ENCODE measurements at places on chromosomes 16 and 17.

DNA sequence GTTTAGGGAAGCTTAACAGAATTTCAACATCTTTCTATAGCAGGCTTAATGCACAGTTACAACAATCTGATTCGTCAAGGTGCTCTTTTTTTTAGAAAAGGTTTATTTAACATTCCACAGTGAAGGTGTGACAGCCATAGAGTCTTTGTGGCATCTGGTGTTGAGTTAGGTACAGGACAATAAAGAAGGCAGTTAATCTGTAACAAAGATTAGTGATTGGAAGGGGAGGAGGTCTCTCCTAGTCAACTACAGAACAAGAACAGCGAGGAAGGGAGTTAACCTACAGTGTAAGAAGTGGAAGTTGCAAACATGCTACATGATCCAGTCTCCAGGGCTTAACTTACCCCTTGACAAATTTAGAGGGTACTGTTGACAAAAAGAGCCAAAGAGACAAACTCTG lies 3.0 kb upstream of the ZDHHC7 start:
- no peak for DNase-seq

DNA sequence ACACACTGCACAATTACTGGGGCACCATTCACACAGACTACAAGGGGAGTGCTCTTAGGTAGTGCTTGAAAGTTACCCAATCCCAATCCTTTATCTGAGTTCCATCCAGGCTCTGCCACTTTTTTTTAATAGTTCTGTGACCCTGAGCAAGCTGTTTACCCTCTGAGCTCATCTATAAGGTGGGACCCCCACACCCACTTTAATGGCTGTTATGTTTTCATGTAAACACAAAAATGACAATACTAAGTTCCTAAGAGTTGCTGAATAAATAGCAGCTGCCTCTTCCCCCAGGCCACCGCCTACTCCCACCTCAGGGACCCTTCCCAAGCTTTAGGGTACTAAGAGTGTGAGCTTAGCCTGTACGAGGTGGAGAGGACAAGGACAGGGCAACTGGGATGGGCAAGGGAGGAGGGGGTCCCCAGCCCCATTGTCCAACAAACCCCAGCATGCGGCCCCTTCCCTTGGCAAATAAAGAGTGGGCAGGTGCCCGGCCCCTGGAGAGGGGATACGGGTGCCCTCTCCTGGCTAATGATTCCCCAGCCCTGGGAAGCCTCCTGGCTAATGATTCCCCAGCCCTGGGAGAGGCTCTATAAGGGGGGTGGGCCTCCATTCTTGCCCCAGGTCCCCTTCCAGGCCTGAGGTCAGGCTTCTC lies 14.6 kb downstream of the SLC13A2 start:
- DNase-seq: no peak

DNA sequence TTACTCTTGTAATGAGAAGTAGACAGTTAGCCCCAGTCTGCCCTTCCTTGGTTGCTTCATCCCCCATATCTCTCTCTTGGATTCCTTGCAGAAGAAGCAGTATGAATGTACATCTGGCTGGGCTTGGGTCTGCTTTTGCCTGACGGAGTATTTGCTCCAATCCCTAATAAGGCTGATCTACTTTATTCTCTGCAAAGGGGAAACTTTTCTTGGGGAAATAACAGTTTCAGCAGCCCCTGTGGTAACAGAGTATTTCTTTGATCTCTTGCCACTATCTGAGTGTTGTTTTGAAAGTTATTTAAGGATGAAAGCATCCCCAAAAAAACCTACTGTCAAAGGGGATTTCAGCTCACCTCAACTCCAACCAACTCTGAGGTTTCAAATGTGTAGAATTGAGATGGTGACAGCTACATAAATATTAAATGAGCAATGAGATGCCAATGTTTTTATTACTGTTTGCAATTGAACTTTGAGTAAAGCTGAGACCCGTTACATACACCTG lies 168.9 kb upstream of the NOG start:
- no peak for DNase-seq

GRCh38 chr17:60134396-60135150 lies 15.2 kb upstream of the CA4 start:
- DNase-seq: no peak

DNA sequence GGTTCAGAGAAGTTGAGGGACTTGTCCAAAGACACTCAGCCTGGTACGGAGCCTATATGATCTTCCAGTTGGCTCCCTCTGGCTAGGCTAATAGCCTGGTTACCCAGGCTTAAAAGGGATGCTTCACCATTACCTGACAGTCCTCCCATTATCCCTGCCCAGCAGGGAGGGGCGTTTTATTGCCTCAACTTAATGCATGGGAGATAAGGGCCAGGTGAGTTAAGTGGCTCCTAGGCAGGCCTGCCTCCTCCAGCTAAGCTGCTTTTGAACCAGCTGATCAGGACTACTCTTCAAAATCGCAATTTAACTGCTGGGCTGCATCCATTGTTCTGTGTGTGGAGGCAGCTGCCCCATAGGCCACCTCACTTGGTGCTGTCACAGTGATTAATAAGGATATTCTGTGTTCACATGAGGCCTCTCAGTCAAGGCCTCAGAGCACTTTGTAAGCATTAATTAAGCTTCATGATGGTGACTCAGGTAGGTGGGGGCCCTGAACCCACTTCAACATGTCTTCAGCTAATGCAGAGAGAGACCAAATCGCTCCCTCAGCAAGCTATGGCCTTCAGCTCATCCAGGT lies 27.9 kb downstream of the SMPD3 start:
- DNase-seq: no peak

GRCh38 chr16:69381231-69381630 lies 4.6 kb downstream of the TERF2 start:
- no peak for DNase-seq

DNA sequence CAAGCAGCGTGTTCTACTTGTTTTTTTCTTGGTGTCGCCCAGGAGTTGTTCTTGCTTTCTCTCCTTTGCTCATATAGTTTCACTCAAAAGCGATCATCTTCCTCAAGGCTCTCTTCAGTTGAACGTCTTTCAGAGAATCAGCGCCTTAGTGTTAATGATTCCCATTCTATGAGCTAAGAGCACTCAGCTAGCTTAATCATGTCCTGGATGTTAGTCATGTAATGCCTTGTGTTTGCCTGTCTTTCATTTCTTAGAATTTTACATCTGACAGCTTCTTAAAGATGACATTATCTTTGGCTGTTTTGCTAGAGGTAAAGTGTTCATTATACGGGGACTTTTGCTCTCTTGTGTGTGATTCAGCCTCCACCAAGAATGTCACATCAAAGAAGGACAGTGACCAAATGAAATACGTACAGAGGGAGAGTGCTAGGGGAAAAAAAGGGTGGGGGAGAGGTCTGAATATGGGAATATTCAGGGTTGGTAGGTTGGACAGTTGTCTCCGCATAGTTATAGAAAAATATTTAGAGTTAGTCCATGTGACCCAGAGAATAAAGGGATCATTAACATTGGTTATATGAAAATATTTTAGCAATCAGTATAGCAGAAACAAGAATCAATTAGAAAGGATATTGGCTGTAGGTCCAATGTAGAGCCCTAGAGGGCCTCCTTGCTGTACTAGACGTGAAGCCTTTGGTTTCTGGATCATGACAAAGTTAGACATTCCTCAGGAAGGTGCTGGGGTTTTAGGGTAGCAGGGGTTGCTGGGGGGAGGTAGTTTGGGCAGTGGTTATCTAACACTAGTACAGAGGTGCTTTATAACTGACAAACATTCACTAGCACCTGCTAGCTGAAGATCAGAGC lies 31.9 kb upstream of the ANKFN1 start:
- no peak for DNase-seq

GRCh38 chr16:77213542-77214106 lies 14.4 kb downstream of the SYCE1L start:
- DNase-seq: no peak

DNA sequence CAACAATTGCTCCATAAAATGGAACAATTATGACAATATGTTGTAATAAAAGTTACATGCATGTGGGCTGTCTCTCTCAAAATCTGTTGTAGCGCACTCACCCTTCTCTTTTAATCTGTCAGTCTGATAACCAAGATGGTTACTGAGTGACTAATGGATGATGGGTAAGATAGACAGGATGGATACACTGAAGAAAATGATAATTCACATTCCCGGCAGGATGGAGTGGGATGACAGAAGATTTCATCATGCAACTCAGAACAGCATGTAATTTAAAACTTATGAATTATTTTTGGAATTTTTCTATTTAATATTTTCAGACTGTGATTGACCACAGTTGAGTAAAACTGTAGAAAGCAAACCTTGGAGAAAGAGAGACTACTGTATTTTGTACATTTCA lies 30.5 kb downstream of the CDH13 start:
- DNase-seq: no peak

DNA sequence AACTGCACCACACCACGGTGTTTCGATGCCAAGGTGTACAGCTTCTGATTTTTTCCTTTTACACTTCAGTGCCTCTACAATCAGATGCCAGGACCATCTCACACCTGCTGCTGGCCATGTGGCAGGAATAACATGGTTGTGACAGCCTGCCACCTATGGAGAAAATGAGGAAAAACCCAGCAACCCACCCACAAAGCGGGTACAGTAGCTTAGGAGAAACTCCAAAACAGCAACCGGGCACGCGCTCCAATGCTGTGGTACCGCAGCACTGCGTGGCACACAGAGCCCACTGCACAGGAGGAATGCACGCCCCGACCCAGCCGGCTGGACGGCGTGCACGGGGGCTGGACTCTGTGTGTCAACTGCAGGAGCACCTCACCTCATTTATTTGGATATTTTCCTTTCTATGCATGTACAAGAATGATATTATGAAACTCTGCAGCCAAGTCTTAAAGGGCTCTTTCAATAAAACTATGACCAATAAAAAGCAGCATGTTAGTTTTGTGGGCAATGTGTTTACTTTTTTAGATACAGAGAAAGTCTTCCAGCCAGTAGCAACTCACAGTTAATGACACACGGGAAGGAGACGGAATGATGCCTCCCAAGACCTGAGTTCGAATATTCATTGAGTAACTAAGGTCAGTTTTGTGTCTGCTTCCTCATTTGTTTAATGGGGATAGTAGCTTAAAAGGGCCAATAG lies 45.9 kb downstream of the MAP1LC3B start:
- DNase-seq: no peak

GRCh38 chr17:34740565-34741520 lies 161.5 kb downstream of the TMEM132E start:
- no peak for DNase-seq

DNA sequence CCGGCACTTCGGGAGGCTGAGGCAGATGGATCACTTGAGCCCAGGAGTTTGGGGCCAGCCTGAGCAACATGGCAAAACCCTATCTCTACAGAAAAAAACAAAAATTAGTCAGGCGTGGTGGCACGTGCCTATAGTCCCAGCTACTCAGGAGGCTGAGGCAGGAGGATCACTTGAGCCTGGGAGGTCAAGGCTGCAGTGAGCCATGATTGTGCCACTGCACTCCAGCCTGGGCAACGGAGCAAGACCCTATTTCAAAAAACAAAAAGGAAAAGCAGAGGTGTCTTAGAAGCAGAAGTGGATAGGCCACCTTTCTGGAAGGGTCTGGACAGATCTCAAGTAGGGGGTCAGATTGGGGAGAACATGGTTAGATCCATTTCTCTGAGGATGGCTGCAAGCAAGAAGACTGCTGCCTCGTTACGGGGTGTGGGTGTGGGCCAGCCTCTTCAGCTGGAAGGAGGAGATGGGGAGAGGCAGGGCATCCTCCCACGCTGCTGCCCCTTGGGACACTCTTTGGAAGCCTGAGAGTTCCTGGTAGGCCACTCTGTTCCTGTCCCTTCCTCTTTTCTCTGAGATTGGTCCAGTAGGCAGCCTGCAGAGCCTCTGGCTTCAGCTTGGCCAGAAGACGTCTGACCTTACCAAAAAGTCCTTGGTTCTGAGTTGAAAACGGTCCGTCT lies 208.0 kb downstream of the MSI2 start:
- DNase-seq: no peak

- DNase-seq: no peak
These were observed 27.1 kb upstream of the FAAP100 start for GRCh38 chr17:81579298-81579697.

GRCh38 chr17:59160157-59161025 lies 4.8 kb downstream of the PRR11 start:
- DNase-seq: no peak

- DNase-seq: no peak
These were observed 89.2 kb downstream of the NTN1 start for GRCh38 chr17:9110501-9110900.

DNA sequence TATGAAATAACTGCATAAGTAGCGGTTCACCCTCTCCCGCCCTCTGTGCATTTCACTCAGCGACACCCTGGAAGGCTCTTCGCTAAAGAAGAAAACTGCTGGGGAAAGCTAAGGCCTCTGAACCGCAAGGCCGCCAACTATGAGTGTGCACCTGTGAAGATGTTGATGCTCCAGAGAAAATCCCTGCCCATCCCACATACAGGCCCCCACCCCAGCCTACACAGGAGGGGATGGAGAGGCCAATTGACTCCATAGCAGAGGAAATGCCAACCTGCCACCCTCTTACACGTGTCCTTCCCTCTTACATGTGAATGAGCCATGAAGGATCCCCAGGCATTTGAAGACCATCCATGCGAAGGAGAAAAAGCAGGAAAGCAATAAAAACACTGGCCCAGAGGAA lies 104.8 kb downstream of the MGAT5B start:
- no peak for DNase-seq

GRCh38 chr16:4695473-4696171 lies 2.3 kb downstream of the NUDT16L1 start:
- no peak for DNase-seq

DNA sequence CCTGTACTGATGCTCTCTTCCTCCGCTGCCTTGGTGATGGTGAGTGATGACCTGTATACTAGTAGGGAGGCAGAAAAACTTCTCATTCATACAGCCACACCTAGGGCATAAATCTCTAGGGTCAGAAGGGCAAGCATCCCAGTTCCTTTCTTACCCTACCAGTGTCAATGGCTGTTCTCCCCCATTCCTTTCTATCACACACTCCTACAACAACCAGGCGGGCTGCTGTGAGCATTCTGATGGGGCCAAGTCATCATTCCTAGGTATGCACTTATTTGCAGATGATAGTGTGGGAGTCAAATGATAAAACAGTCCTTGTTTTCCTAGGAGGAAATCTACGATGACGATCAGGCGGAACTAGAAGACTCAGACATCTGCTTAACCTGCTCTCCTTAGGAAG lies 14.0 kb upstream of the SLC6A4 start:
- no peak for DNase-seq

- no peak for DNase-seq
These were observed 25.6 kb downstream of the UNK start for GRCh38 chr17:75810216-75810615.

DNA sequence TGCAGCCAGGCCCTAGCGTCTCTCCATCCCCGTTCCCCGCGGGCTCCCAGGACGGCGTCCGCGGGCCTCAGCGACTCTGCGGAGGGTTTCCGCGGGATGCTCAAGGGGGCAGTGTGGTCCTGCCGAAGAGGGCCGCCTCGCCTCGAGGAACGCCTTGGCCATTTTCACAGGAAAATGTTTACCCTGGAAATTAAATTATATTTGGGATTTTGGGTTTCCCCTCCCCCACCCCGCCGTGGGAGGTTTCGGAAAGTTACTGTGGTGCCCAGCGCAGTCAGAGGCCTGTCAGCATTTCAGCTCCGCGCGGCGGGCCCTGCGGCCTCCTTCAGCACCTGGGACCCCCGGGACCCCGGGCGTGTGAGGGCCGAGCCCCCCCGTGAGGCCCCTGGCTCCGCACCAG lies 94.5 kb downstream of the PCTP start:
- DNase-seq: no peak

- no peak for DNase-seq
These were observed 928 bp downstream of the HBA1 start for GRCh38 chr16:177394-177822.

All from stimulated activated CD4-positive, alpha-beta T cell treated with anti-CD3 and anti-CD28 coated beads, Interleukin-1b, Interleukin-23, amount 100 ng/mL, for 1 hour (primary cell).